NCI-H187 treated with DMSO at 0.1 percent for 48 hours (cell line): ENCODE measurements at places on chromosomes 3 and 15.

DNA sequence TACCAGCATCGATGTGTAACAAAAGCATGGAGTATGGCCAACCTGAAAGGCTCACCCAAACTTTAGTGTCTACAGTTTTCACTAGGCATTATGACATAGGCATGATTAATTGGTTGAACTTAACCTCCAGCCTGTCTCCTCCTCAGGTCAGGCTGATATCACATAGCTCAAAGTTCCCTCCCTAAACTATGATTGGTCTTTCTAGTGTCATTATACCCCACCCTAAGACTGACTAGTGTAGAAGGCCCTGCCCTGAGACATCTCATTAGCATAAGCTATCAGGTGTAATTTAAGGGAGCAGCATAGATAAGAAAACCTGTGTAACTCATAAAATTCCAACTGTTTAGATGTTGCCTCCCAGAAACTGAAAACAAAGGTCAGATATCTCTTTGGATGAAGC is 195.2 kb downstream of the ALCAM start:
- DNase-seq = no peak

DNA sequence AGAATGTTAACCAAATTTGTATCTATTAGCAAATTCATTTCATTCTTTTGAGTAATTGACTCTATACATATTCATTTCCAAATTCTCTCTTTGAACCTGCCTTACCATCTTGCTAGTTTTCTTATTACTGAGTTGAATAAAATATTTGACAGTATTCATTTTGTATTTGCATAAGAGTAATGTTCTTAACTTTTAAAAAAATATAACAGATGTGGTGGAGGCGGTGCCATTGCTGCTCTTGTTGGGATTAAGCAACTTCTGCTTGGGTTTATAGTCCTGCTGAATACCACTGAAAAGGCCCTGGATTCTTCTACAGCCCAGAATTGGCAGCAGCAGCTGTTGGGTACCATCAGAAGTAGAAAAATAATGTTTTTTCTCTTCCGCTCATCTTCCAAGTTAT is 148.9 kb upstream of the PEX5L start:
- DNase-seq = no peak

DNA sequence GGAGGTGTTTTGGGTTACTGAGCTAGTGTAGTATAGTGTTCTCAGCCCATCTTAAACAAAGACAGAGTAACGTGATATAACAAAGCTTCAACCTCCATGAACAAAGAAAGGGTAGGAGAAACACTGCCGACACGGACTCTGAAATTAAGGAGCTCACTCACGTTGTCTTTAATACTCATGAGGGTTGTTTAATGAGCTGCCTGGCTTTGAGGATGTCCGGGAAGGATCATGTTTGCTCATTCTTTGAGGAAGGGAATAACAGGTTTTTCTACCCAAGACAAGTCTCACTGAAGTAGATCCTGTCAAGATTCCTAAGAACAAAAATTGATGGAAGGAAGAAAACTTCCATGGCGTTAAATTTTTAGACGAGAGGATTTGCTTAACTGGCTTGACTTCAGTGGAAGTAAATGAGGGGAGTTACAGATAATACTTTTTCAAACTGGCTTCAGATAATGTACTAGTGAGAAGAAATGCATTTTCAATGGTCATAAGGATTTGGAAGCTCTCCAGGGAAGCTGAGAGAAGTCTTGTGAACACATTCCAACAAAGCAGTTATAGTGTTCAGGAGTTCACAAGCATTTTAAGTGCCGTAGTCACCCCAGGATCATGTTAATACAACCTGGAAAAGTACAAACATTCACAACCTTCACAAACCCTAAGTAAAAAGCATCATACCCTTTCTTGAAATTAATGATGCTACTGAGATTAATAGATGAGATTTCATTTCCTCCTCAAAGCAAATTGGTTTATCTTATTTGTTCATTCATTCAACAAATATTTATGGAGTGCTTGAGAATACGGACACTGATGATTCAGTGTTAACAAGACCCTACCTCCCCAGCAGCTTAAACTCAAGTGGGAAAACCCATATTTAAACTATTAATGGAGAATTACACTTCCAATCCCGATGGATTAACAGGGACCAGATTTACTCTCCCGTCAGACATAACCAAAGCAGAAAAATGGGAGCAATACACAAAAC is 101.5 kb downstream of the SHQ1 start:
- no peak for DNase-seq

DNA sequence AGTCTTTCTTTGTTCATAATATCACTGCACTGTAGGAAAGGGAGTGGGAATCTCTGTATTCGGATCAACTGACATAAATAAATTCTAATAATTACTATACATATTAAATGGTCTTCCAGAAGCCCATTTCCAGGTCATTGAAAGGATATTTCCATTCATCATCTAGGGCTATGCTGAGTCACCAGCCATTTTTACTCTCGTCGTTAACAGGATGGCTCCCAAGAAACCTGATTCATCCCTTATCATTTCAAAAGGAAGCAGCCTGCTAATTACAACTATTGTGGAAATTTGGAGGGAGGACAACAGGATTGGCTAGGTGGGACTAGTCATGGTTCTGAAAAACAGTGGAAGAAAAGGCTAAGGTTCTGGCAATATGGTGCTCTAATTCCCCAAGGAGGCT is 13.6 kb downstream of the GMNC start:
- no peak for DNase-seq

GRCh38 chr3:41683666-41684350 is 278.1 kb downstream of the ULK4 start:
- no peak for DNase-seq

GRCh38 chr3:31300456-31301443 is 232.0 kb upstream of the STT3B start:
- DNase-seq = no peak

DNA sequence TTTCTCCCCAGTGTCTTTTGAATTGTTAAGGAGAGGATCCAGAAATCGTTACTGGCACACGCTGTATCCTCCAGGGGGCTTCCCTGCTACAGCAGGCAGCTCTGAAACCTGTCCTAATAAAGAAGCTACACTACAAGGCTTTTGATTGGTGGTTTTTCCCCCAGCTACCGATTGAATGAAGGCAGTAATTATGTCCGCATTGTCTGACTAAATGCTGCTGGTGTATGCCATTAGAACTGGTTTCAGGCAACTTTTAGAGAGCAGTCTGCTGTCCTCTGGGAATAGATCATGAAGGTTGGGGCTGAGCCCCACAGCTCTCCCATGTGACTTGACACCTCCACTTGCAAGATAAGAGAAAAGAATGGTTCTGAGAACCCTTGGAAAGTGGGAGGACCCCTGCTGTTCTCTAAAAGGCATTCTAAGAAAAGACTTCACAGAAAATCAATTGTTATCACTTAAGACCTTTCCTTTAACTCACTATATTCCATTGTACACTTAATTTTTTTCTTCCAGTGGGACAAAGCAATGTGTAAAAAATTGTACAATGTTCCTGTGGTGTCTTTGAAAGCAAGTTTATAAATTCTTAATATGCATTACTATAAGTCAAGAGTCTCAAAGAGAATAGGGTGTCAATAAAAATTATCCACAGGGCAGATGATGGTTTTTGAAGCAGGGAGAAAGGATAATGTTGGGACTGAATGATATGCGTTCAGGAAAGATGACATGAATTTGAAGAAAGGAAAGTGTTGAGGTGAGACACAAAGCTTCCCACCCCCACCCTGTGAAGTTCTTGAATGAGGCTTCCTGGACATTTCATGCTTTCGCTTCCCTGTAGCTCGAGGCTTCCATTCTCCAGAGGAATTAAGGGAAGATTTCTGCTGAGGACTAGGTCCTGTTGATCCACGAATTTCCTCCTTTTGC is 53.0 kb upstream of the DAZL start:
- peak; percentile 1 for DNase-seq

DNA sequence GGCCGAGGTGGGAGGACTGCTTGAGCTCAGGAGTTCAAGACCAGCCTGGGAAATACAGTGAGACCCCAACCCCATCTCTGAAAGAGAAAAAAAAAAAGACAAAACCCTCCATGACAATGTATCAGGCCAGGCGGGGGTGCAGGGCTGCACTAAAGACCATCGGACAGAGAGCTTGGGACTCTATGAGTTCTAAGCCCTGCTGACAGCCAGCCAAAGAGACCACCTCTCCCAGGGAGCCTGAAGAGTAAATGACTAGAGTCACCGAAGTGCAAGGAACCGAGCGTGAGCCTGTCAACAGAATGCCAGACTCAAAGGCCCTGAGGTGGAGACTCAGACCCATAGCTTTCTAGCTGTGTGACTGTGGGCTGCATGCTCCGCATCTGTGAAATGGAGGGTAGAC is 12.5 kb downstream of the POC1A start:
- DNase-seq = no peak

DNA sequence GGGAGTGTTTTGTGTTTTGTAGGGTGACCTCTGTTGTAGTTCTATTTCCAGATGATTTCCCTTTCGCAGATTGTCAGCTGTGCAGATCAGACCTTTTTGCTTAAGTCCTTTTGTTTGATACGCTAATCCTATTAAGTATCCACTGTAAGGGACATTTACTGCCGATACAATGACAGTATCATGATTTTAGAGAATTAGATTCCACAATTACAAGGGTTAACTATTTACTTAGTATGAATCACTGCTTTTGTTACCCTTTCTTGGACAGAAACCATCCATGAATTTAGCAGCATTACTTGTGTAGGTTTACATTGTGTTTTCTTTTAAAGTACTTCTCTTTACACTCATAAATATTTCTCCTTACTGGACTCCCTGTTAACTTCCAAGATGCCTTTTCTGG is 31.4 kb downstream of the ZNF662 start:
- no peak for DNase-seq

- DNase-seq = no peak
Observed at GRCh38 chr3:158809642-158810041, 7.8 kb downstream of the MFSD1 start.

DNA sequence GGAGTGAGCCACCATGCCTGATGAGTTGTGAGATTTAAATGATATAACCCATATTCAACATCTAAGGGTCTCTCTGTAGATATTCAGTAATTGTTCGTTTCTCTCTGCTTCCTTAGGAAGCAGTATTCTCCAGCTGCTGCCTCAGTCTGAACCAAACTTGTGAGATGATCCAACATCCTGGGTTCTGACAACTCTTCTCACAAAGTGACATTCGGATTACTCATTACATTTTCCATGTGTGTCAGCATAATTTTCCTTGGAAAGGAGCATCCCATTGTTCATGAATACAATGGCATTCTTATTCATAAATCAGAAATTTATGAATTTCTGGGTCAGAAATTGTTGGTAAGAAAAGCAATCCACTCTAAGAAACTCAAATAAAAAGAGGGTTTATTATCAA is 15.0 kb upstream of the SEC22A start:
- no peak for DNase-seq

- DNase-seq = no peak
Observed at GRCh38 chr3:31432897-31433678, 99.6 kb upstream of the STT3B start.

DNA sequence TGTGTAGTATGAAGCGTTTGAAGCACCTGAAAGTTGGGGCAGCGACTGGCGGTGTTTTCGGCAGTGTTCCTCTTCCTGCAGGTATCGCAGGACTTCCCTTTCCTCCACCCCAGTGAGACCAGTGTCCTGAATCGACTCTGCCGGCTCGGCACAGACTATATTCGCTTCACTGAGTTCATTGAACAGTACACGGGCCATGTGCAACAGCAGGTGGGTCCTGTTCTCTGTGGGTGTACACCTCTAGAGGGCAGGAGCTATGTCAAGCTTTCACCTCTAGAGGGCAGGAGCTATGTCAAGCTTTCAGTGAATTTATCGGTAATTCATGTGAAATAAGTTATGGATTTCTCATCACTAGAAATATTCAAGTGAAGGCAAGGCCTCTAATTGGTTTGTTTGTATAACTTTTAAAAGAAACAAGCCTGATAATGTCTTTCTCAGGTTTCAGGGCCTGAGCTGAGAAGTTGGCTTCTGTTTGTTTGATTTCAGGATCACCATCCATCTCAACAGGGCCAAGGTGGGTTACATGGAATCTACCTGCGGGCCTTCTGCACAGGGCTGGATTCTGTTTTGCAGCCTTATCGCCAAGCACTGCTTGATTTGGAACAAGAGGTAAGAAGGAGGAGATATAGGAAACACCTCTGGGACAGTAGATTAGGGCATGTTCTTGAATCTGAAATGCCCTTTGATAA is 5.3 kb downstream of the TUBGCP4 start:
- no peak for DNase-seq
